ENCODE measurements at places on chromosomes 12 and 14. TPM values are rescaled to one million over a fixed set of nuclear protein-coding genes. Genes with fewer than 3 reads are reported as not detected.

SNRPF gene
- 24.5 TPM for total RNA-seq

FKBP3 gene
- total RNA-seq, result 31.9 TPM

SDR9C7 gene
- not detected for total RNA-seq

ZNF740 gene
- total RNA-seq, result 14.9 TPM

KTN1 gene
- 160 TPM for total RNA-seq

SLC2A14 gene
- not detected for total RNA-seq

SLC7A7 gene
- total RNA-seq, result 13.6 TPM

P2RX2 gene
- total RNA-seq, result not detected

LGALS3 gene
- 44.0 TPM for total RNA-seq

TAS2R46 gene
- 3.1 TPM for total RNA-seq

KDM5A gene
- 57.5 TPM for total RNA-seq

GPR132 gene
- not detected for total RNA-seq

PUS1 gene
- 16.5 TPM for total RNA-seq

GPR137C gene
- 0.94 TPM for total RNA-seq

P2RX7 gene
- total RNA-seq, result 0.72 TPM

FIGNL2 gene
- total RNA-seq, result 0.19 TPM
